ENCODE measurements at places on chromosomes 11 and 22. TPM values are rescaled to one million over a fixed set of nuclear protein-coding genes. Genes with fewer than 3 reads are reported as not detected.

The SLC17A6 gene
- total RNA-seq: not detected

The KRTAP5-1 gene
- not detected for total RNA-seq

The OR5P2 gene
- not detected for total RNA-seq

The TESMIN gene
- not detected for total RNA-seq

GRCh38 chr22:35539910-35540594 lies 579 bp upstream of the RASD2 start:
- peak; percentile 64 for DNase-seq

DNA sequence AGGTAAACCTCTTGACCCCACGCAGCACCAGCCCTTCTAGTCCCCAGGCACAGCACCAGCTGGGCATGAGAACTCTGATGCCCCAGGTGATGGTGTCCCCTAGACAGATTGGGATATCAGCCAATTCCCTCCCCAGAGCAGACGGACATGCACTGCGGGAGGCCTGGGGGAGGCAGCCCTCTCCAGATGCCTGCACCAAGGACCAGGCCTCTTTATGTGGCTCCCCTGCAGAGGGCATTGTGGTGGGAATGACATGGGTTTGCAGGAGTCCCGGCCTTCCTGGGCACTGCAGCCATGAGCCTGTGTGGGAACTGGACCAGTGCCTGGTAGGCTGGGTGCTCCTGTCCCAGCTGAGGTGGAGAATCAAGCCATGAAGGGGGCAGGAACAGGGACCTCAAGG lies 25.9 kb downstream of the PPM1F start:
- DNase-seq: no peak

GRCh38 chr11:111466615-111467014 lies 45.6 kb downstream of the BTG4 start:
- no peak for DNase-seq

DNA sequence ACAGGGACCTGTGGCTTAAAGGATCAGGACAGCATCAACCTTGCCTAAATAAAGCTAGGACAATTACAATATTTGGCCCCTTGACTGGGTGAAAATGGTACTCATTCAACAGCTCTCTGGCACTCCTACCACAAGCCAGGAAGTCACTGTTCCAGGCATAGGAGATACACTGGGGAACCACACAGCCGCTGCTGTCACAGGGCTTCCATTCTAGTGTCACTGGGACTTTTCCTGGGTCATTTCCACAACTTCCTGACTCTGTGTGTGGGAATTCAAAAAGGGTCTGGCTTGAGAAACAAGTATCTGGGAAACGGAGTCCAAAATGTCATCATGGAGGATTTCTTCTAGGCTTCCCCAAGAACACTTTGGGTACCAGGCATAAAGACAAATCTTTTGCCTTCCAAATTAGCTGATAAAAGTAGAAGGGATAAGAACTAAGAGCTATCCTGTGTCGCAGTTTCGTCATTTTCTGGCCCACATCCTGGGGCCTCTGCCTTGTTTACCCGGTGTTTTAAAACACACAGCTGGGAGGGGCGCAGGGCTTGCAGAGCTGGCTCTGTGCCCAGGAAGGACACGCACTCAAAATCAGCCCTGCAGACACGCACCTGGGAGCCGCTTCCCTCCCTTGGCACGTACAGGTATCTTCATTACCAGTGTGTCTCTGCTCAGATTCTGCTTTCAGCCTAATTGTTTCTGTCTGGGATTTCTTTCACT lies 38.0 kb downstream of the TMEM45B start:
- no peak for DNase-seq

GRCh38 chr22:45948081-45948648 lies 28.8 kb downstream of the WNT7B start:
- DNase-seq: no peak

GRCh38 chr11:74123008-74123448 lies 47.8 kb downstream of the C2CD3 start:
- no peak for DNase-seq

DNA sequence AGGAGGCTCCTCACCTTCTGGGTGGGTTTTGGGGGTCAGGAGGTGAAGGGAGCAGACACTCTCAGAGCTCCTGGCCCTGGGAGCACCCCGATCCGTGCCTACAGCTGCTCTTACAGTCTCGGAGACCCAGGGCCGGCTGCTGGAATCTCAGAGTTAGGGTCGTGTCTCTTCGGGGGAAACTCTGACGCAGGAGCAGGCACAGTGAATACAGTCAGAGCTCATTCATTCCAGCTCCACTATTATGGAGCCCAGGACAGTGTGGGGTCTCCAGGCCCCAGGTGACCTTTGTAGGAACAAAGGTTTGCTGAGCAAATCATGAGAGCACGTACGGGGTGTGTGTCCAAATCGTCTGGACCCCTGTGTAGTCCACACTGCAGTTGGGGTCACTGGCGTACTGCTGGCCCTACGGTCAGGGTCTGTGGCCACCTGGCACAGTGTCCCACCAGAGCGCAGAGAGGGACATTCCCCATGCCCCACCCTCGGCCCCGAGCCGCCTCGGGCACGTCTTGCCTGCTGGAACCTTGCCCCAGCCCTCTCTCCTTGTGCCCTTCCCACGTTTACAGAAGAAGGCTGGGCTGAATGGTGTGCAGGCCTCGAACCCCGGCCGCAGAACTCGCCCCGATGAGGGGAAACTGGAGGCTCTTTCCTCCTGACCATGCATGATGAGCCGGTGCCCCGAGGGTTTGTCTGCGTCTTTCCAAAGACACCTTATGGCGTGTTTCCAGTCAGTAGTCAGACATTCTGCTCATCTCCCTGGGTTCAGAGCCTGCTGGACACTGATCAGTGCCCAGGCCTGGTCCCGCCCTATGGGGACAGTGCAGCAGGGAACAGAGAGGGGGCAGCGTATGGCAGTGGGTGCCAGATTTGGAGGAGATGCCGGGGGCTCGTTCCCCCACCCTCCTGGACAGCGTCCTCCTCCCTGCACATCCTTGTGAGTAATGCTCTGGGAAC lies 1166.6 kb downstream of the BRD1 start:
- no peak for DNase-seq

- DNase-seq: no peak
Observed at GRCh38 chr11:84541731-84542340, 1085.3 kb downstream of the DLG2 start.

- DNase-seq: no peak
Observed at GRCh38 chr11:19802773-19803293, 90.2 kb downstream of the NAV2 start.

DNA sequence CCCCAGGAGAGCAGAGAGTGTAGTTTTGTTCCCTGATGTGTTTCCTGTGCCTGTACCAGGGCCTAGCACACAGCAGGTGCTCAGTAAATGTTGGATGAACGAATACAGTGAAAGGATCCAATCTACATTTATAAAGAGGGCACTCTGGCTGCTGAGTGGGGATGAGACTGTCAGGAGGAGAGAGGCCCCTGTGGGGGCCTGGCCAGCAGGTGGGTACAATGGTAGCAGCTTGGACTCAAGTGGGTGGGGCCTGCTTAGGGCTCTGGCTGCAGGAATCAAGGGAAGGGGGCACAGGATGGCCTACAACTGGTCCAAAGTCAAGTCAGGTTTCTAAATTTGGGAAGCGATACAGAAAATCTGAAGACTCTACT lies 156.6 kb upstream of the GRK3 start:
- no peak for DNase-seq

DNA sequence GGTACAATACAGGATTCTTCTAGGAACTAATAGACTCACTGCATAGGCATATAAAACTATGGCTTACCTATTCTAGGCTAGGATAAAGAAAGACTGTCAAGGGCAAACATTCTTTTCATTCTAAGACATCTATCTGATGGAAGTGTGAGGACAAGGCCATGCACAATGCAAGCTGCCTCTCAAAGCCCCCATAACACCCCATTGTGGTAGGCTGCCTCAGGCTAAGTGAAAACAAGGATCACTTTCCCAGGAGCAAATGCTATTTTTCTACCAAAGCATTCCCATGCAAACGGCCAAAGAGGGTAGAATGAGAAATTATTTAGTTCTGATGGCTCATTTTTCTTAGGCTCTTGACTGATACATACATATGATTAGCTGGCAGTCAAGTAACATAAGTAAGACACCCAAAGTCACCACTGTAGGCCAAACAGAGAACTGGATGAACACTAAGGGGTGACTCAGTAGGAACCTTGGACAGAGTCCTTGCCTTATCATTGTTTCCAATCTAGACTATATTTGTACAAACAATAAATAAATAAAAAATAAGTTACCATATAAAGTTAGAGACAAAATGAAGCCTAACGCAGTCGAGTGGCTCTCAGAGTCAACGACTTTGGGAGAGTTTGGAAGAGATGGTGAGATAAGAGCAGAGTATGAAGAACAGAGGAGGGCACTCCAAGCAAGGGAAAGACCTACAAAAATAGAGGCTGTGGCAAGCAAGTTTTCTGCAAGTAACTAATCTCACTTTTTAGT lies 303.6 kb downstream of the SBF2 start:
- peak; percentile 26 for DNase-seq

All from myocyte (in vitro differentiated cells).